H9 (cell line): ENCODE measurements at places on chromosomes 3 and 15.

DNA sequence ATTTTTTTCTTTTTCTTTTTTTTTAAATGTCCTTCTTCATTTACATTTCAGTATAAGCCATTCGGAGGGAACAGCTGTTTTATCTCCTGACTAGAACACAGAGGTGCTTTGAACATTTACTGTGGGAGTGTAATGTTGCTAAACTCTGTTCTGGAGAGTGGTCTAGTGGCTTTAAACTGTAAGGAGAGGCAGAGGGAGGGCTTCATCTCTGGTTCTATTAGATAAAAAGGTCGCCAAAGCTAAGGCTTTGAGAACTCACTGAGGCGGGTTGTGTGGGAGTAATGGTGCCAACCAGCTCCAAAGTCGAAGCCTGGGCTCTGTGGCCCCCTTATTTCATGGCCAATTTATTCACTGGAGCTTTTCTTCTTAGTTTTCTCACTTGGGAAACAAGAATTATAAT lies 133.2 kb downstream of the ANXA2 start:
- H3K27me3 ChIP-seq = no peaks in the 10 kb centered on the region
- no peak overlapping the region for H3K27ac ChIP-seq
- no peak for DNase-seq
- no peaks in the 10 kb centered on the region for H3K36me3 ChIP-seq

DNA sequence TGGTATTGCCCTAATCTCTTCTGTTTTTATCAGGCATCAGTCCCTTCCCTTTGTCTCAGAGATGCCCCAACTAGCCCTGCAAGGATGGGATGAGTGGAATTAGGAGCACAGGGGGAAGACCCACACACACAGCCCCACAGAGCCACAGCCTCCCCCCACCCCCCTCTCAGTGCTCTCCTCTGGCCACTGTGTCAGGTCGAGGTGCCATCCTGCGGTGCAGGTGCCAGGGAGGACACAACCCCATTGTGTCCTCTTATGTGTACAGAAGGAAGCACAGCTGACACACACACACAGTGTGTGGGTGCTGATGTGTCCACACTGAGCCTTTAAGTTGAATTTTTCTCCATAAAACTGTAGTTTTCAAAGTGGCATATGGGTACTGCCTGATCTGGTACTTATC lies 534.5 kb downstream of the OCA2 start:
- DNase-seq = no peak
- H3K27ac ChIP-seq = no peak overlapping the region

DNA sequence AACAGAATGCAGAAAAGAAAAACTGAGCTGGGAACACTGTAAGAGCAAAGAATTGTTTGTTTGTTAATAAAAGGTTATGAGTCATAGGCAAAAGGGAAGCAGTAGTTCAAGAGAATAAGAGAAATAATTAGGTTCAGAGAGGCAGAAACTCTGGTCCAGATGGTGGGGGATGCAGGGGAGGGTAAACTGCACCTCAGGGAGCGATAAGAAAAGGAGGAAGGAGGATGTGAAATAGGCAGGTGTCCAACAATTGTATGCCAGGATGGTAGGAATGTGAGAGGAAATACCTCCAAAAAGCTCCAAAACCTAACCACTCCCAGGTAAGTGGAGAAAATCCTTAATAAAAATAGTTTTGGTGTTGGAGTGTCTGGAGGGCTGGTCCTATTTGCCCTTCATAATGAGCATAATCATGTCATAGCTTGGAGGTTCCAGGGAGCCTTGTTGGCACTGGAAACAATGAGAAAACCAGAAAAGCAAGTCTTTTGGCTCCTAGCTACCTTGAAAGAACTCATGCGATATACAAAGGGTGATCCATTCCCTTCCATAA lies 405.4 kb upstream of the TBL1XR1 start:
- H3K4me1 ChIP-seq = peaks cover 15% of the 10 kb centered on the region
- DNase-seq = no peak
- H3K27ac ChIP-seq = no peak overlapping the region
- H3K4me3 ChIP-seq = no peak overlapping the region
- no peaks in the 10 kb centered on the region for H3K27me3 ChIP-seq

DNA sequence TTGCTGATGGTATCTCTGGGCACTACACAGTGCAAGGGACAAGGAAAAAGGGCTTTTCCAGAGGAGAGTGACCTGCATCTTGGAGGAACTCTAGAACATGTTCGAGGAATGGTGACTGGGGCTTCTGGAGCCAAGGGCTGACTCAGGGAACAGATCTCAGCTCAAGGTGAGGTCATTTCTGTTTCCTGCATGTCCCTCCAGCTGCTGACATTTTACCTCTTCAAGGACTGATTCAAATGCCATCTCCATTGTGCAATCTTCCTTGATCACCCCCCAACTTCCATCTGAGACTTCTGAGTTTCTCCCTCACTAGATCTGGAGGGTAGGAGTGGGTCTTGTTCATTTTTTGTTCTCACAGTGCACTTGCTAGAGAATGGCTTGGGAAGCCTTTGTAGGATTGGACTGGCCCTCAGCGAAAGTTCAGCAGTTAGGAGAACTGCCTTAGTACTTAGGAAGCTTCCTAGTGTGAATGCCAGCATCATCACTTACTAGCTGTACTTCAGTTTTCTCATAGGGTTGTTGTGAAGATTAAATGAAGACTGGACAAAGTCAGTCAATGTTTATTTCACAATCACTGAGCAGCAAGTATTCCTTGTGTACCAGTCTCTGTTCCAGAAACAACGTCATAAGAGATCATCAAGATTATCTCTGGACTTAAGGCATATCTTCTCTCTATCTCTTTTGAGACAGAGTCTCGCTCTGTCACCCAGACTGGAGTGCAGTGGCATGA lies 2.6 kb upstream of the IDH3A start:
- H3K27me3 ChIP-seq = no peaks in the 10 kb centered on the region; the same call in 1 of the 2 replicates
- no peak overlapping the region for H3K27ac ChIP-seq
- H3K4me1 ChIP-seq = no peaks in the 10 kb centered on the region
- H3K36me3 ChIP-seq = peaks cover 1% of the 10 kb centered on the region; the same call in 1 of the 3 replicates
- H3K4me3 ChIP-seq = no peak overlapping the region
- DNase-seq = no peak

DNA sequence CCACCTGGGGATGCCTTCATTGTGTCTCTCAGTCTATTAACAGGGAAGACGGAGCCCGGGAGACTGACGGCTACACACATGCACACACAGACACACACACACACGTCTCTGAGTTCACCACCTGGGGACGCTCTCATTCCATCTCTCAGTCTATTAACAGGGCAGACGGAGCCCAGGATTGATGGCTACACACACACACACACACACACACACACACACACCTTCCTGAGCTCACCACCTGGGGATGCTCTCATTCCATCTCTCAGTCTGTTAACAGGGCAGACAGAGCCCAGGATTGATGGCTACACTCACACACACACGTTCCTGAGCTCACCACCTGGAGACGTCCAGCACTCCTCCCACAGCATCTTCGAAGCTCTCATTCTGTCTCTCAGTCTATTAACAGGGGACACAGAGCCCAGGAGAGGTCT lies 143.9 kb downstream of the OR4M2 start:
- no peak overlapping the region; the same call in 2 of the 3 replicates for H3K4me3 ChIP-seq
- H3K27ac ChIP-seq = no peak overlapping the region
- H3K36me3 ChIP-seq = peaks cover 57% of the 10 kb centered on the region
- no peaks in the 10 kb centered on the region for H3K27me3 ChIP-seq
- DNase-seq = no peak

GRCh38 chr15:65758242-65758641 lies 33.9 kb downstream of the DENND4A start:
- H3K27ac ChIP-seq = no peak overlapping the region
- H3K4me3 ChIP-seq = no peak overlapping the region
- no peak for DNase-seq
- H3K4me1 ChIP-seq = no peaks in the 10 kb centered on the region
- H3K27me3 ChIP-seq = no peaks in the 10 kb centered on the region

DNA sequence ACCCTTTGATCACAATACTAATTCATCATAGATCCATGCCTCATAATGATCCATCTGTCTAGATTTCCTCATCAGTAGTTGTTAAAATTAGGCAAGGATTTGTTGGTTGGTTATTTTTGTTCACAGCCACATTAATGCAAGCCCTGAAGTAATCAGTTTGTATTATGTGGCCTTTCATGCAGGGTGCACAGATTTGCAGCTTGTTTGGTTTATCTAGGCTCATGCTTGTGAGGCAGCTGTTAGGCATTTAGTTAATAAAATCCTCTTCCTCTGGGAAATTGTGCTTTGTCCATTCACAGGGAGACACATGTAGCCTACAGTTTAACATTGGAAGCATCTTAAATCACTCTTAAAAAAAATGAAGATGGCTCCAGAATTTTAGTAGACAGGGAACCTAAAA lies 162.8 kb upstream of the ZNF385D start:
- no peak for DNase-seq
- H3K4me1 ChIP-seq = no peaks in the 10 kb centered on the region
- no peak overlapping the region for H3K4me3 ChIP-seq
- no peaks in the 10 kb centered on the region for H3K36me3 ChIP-seq

- H3K36me3 ChIP-seq = no peaks in the 10 kb centered on the region; the same call in 1 of the 2 replicates
- H3K4me1 ChIP-seq = no peaks in the 10 kb centered on the region
- DNase-seq = no peak
- no peak overlapping the region for H3K4me3 ChIP-seq
- peaks cover 3% of the 10 kb centered on the region; the same call in 1 of the 2 replicates for H3K27me3 ChIP-seq
- H3K27ac ChIP-seq = no peak overlapping the region
These were observed 31.4 kb upstream of the CACNA2D2 start for GRCh38 chr3:50534681-50535330.

DNA sequence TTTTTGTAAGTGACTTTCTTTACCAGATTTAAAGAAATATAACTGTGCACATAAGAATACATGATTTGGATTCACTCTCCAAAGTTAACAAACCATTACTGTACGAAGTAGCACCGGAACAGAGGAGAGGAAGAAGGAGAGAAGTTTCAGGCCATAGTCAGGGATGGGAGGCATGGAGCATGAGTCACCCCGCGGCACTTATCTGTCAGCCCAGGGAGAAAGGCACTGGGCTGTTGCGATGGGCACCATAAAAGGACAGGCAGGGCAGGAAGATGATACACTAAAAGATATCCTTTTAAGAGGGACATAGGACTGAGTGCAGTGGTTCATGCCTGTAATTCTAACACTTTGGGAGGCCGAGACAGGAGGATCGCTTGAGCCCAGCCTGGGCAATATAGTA lies 37.0 kb downstream of the TTC23 start:
- H3K27ac ChIP-seq = no peak overlapping the region
- peaks cover 11% of the 10 kb centered on the region; the same call in 1 of the 2 replicates for H3K36me3 ChIP-seq
- H3K4me1 ChIP-seq = no peaks in the 10 kb centered on the region

GRCh38 chr3:41683666-41684350 lies 278.1 kb downstream of the ULK4 start:
- H3K27me3 ChIP-seq = no peaks in the 10 kb centered on the region
- H3K27ac ChIP-seq = no peak overlapping the region
- no peak overlapping the region for H3K4me3 ChIP-seq
- H3K36me3 ChIP-seq = no peaks in the 10 kb centered on the region; the same call in 1 of the 2 replicates
- H3K4me1 ChIP-seq = peaks cover 5% of the 10 kb centered on the region; the same call in 1 of the 2 replicates
